Stimulated activated CD4-positive, alpha-beta T cell treated with anti-CD3 and anti-CD28 coated beads, TNF-alpha, amount 100 ng/mL, for 1 hour (primary cell): ENCODE measurements at places on chromosomes 7 and 10.

GRCh38 chr7:112080441-112080840 lies 125.8 kb downstream of the DOCK4 start:
- no peak for DNase-seq

- DNase-seq: no peak
Measured at GRCh38 chr7:128920913-128921582, 10.5 kb upstream of the KCP start.

- no peak for DNase-seq
Measured at GRCh38 chr10:121057269-121057668, 206.1 kb downstream of the WDR11 start.

DNA sequence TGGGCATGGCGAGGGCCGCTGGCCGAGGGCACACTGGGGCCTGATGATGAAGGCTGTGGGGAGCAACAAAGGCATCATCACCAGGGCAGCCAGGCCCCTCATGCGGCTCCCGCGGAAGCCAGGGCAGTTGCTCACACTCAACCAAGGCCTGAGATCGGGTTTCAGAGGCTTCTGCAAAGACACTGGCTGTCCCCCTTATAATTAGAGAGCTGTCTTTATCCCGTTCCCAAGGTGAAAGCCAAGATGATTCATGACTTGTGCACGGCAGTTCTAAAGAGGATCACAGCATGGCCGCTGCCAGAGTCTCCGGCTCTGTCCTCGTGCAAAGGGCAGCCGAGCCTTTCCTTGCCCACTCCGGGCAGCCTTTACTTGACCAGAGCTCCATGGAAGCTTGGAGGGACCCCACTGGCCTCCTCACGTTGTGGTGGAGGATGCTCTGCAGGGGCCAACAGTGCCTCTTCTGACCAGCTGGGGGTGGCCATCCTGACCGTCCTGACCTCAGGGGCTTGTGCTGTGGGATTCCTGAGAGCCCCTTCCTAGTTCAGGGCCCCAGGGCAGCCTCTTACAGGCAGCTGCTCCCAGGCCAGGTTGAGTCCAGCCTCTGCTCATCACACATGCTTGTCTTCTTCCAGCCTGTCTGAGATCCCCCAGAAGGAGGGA lies 82.3 kb downstream of the PRKAG2 start:
- no peak for DNase-seq

DNA sequence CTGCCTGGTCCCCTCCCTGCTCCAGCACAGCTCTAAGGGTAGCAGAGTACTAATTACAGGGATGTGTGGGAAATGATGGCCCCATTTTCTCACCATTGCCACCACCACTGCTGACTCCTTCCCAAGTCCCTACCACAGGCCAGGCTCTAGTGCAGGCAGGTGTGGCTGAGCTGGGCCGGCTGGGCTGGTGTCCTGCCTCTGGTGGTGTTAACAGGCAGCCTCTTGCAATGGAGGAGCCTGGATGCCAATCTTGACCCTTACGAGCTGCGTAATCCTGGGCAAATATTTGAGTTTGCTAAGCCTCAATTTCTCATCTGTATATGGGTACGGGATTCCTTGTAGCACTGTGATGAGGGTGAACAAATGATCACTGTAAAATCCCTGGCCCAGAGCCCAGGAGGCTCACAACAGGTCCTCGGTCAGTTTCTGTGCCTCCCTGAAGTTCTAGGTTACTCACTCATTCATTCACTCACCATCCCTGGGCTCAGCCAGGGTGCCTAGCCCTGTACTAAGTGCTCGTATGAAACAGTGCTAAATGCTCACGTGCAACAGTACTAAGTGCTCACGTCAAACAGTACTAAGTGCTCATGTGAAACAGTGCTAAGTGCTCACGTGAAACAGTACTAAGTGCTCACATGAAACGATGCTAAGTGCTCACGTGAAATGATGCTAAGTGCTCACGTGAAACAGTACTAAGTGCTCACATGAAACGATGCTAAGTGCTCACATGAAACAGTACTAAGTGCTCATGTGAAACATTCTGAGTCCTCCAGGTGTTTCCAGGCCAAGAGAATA lies 2.3 kb upstream of the FZD9 start:
- DNase-seq: no peak

DNA sequence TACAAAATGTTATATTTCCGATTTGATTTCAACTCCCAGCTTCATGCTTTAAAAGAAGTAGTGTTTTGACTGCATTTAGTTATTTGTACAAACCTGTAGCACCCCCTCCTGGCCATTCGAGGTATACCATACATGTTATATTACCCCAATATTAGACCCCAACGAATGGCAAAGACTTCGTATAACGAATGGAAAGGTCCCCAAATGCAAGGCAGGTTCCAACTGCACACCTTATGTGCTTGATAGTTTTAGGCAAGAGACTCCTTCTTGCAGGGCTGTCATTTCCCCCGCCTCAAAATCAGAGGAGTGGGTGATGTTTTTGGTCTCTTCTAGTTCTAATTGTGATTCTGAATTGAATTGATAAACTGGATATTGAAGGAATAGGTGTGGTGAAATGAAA lies 101.1 kb upstream of the TARP start:
- no peak for DNase-seq

DNA sequence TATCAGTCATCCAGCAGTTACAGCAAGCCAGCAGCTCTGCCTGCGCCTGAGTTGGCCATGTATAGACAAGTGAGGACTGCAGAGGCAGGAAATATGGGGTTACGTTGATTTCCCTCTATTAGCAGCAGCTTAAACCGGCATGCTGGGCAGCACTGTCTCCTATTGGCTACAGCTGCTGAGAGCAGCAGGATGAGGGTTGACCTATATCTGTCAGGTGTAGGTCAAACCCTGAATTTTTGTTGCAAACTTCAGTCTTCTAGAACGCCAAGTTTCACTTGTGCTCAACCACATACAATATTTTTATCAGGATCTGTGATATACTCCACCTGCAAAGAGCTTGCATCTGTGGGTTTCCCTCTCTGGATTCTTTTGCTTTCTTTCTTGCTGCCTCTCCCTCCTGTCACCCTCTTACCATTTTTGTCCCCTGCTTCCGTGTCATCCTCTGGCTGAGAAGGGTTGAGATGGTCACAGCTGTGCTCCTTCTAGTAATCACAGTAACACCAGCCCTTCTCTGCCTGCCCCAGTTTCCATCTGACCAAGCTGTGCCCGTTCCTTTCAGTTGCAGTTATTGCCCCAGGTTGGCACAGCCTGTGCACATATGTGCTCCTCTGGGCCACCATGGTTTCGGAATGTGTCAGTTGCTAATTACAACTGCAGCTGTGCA lies 23.8 kb upstream of the GLCCI1 start:
- peak; percentile 11 for DNase-seq

DNA sequence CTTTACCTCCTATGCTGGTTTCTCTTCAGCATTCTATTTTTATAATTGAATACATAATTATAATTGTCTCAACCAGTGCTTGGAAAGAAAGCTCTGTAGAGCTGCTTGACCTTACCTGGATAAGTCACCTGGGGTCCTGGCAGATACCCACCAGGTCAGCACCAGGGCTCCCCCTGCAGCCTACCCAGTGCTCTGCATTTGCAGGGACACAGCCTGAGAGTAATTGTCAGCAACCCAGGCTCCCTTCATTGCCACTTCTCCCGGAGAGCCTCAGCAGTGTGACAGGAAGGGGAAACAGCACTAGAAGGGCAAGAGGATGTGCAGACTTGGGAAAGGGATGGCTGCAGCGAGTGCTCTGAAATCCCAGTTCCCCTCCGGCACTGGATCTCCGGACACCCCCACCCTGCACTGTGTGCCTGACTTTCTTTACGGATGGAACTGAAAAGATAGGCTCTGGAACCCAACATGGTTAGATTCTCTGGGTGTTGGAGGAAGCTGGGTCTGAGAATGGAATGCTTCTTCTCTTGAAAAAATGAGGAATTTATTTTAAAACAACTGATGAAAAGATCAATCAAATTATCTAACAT lies 11.4 kb upstream of the PAX4 start:
- DNase-seq: no peak

DNA sequence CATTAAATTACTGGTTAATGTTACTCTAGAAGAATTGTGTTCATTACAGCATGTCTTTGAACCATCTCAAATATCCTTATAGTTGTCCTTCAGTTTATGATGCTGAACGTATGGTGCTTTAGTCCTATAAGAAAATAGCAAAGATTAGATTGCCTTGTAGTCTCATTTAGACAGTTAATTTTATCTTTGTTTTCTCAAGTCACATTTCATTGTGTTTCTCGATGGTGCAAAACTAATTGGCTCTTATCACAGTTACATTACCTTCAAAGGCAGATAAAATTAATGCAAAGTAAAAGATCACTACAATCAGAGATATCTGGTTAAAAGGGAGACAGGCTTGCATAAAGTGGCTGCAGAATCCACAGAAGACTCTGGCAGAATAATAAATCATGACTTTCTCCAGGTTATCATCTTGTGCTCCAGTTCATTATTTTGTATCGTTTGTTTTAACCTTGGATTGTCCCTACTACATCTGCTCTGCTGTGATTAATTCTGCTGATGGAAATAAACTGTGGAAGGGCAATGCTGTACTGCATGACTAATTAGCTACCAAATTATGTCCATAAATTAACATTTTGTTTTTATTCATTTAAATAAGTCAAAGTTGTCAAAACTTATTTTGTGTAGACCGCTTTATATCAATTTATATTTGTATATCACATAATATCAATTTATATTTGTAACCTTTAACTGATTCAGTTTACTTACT lies 24.2 kb downstream of the PRPS1L1 start:
- DNase-seq: no peak

GRCh38 chr7:44736896-44737295 lies 11.8 kb upstream of the ZMIZ2 start:
- DNase-seq: no peak

- no peak for DNase-seq
Measured at GRCh38 chr7:45978010-45978681, 57.1 kb upstream of the IGFBP3 start.
